ENCODE measurements at places on chromosomes 7 and 10.

GRCh38 chr10:119120413-119120867 lies 16.5 kb downstream of the DENND10 start:
- DNase-seq = no peak

DNA sequence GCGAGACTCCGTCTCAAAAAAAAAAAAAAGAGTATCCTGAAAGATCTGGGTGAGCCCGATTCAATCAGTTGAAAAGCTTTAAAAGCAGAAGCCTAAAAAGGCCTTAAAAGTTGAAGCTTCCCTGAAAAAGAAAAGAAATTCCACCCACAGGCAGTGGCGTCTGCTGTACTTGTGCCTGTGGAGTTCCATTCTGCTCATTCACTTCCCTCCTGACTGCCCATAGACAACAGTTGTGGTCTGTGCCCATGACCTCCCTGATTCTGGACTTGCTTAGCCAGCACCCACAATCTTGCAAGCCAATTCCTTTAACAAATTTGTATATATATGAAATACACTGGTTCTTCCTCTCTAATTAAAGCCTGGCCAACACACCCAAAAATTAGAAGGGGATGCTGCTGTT lies 141.7 kb downstream of the DLG5 start:
- peak; percentile 36 for DNase-seq

DNA sequence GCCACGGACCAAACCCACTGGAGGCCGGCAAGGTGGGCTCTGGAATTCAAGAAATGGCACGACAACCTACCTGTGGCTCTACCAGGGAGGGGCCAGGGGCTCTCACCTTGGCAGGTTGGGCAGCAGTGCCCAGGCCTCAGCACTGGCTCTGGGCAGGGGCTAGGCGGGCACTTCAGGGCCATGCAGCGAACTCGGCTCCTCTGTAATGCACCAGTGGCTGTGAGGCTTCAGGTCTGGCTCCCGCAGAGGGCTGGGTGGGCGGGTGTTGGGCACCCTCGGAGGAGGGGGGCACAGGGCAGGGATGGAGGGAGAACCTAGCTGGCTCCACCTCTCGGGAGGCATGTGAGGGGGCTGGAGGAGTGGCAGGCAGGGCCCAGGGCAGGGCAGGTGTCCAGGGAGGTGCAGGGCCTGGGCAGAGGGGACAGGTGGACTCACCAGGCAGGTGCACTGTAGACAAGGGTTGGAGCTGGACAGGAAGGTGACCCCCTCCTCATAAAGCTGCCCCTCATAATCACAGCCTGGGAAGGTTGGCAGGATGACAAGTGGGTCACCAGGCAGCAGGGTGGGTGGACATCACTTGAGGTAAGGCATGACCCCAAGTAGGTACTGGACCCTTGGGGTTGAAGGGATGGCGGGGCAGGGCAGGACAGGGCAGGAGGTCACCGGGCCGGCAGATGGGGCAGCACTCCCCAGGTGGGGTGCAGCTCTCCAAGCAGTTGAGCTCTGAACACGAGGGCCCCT lies 6.7 kb downstream of the KCP start:
- no peak for DNase-seq

- no peak for DNase-seq
These were observed 5.4 kb downstream of the AKR1B1 start for GRCh38 chr7:134453518-134453917.

GRCh38 chr7:123208793-123209192 lies 9.0 kb upstream of the SLC13A1 start:
- DNase-seq = no peak

DNA sequence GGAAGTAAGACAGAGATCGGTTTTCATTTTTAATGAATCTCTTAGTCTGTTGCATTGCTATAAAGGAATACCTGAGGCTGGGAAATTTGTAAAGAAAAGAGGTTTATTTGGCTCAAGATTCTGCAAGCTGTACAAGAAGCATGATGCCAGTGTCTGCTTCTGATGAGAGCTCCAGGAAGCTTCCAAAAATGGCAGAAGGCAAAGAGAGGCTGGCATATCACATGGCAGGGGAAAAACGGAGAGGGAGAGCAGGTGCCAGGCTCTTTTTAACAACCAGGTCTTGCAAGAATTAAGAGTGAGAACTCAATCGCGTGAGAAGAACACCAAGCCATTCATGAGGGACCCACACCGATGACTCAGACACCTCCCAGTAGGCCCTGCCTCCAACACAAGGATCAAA lies 125.0 kb upstream of the THSD7A start:
- DNase-seq = no peak

DNA sequence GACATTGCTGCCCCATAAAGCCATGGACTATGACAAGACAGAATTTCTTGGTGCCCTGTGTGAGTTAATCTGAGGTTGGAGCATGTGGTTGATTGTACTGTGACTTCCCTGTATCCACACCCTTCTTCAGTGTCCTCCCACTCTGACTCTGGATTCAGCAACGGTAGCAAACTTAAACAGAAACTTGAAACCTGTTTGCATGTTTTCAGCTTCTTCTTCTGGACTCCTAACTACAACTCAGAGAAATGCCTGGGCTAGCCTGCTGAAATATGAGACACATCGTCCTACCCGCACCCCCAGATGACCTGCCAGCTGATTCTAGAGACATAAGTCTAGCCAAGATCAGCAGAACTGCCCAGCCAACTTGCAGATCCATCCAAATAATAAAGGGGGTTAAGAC lies 78.4 kb downstream of the IPMK start:
- no peak for DNase-seq

- DNase-seq = no peak
These were observed 3.0 kb upstream of the HOXA2 start for GRCh38 chr7:27105301-27106031.

DNA sequence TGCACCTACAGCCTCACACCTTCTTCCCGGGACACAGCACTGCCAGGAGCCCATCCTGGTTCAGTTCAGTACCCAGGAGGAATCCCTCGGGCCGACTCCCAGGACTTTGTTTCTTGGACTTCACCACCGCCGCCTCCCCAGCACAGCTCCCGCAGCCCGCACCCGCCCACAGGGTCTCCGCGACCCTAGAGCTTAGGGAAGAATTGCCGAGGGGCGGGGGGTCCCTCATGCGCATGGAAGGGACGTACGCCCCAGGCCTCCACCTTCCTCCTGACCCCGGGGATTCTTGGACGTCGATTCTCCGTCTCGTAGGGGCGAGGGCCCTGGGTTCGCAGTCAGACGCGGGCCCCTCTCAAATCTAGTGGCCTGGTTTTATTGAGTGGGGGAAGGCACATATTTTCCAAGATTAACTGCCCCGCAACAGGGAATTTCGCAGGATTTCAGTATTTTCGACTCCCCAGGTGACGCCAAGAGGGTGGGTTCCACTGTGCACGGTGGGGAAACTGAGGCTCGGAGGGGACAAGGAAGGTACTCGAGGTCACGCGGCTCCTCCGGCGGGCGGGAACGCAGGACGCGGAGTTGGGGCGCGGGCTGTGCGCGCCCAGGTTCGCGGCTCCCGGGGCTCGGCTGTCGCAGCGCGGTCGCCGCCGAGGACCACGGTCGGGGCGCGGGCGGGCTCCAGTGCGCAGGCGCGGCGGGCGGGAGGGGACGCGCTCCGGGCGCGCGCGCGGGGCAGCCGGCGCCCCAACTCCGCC lies at the start of gene ADCY1:
TSS of gene ADCY1 (plus strand) at position 708 of the 755 bp plus-strand sequence. CDS start 176 bp downstream, outside the sequence.
- DNase-seq = peak; percentile 25

GRCh38 chr7:106893591-106893990 lies 28.5 kb downstream of the PIK3CG start:
- no peak for DNase-seq

DNA sequence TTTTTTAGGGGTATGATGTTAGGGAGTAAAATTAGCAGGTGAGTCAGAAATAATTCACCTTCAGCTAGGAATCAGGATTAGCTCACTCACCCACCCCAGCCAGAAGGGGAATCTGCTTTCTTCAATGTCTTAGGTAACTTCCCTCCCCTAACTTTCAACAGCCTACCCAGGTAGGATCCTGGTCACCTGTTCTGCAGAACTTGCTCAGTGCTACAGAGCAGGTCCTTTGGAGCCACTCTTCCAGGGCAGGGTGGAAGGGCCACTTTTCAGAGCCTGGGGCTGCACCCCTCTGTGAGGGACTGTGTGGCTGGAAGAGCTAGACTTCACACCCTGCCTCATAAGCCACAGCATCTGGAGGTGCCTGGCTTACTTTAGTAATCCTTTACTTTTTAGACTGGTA lies 58.1 kb downstream of the SHH start:
- no peak for DNase-seq

GRCh38 chr7:133480868-133481267 lies 228.0 kb downstream of the EXOC4 start:
- no peak for DNase-seq

DNA sequence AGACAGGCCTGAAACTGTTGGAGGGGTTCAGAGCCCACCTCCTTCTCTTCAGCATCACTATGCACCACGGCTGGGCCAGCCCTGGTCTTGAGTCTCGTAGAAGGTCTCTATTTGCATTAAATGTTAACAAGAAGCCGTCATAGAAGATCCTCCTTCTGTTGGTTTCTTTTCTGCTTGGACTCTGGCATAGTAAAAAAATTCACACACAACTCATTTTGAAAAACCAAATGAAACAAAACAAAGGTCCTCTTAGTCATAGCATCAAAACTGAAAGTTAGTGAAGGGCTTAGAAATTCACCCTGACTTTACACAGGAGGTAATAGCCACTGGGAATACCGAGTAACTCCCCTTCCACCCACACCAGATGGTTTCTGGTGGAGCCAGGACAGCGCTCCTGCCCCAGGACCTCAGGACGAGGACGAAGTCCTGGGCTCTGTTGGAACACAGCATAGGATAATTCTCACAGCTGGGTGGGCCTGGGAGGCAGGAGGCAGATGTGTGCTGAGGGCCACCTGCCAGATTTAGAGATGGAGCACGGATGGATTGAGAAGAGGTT lies 248.4 kb upstream of the KLF6 start:
- no peak for DNase-seq

GRCh38 chr7:120233338-120233737 lies 39.6 kb upstream of the KCND2 start:
- no peak for DNase-seq

GRCh38 chr7:138459413-138460175 lies 465 bp upstream of the TRIM24 start:
- peak; percentile 98 for DNase-seq

DNA sequence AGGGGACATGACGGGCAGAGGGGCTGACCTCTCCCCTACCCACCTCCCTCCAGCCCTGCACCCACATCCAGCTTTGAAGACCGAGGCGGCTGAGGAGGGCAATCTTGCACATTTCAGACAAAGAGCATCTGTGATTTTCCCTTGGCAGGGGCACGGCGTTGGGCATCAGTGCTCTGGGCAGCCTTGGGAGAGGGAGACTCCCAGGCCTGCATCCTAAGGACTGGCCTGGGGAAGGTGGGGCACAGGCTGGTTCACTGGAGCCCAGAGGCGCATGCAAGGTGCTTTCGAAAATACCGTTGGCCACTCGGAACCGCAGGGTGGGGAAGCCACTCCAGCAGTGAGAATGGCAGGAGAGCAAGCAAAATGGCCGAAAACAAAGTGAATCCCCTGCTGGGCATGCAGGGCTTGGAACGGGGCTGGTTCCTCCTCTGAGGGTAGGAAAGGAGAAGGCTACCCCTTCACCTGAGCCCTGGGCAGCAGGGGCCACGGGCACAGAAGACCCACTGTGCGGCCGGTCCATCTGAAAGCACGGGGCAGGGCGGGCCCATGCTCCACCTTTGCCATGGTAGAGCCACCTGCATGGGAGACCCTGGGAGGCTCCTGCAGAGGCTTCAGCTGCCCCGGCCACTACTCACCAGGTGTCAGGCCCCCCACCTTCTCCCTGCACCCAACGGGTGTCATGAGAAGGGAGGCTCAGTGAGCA lies 49.8 kb downstream of the EBF3 start:
- no peak for DNase-seq

DNA sequence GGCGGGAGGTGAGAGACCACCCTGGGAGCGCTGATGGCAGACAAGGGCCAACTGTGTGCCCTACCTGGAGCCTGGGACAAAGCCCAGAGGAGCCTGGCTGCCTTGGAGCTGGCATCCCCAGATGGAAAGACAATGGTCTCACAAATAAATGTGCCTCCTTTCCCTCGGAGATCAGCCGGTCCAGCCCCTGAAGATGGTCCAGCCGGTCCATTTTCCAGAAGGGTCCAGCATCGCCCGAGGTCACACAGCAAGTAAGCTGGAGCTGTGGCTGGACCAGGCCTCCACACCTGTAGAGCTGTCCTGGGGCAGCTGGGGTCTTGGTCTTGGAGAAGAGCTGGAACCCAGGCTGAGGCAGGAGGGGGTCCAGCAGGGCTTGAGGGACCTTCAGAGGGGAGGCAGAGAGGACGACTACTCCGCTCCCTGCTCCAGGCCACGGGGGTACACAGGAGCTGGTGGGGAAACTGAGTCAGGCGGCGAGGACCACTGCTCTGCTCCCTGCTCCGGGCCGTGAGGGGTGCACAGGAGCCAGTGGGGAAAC lies 3.6 kb downstream of the ELFN1 start:
- DNase-seq = no peak

DNA sequence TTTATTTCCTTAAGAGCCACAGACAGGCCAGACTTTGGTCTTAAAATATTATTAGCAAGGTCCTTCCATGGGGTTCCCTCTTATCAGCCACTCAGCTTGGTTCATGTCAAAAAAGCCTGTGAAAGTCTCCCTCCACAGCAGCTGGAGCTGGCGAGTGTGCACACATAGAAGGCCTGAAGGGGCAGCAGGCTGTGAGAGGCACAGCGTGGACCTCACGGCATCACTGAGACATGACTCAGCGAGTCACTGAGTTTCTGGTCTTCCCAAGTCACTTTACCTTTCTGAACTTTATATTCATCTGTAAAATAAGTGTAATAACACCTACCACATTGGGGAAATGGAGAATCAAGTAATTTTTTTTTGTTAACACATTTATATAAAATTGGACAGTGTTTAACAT lies 8.7 kb downstream of the TAF3 start:
- DNase-seq = peak; percentile 40

GRCh38 chr7:101302641-101303101 lies 18.9 kb downstream of the IFT22 start:
- DNase-seq = no peak

- no peak for DNase-seq
These were observed 38.8 kb upstream of the INPP5A start for GRCh38 chr10:132498562-132499366.

DNA sequence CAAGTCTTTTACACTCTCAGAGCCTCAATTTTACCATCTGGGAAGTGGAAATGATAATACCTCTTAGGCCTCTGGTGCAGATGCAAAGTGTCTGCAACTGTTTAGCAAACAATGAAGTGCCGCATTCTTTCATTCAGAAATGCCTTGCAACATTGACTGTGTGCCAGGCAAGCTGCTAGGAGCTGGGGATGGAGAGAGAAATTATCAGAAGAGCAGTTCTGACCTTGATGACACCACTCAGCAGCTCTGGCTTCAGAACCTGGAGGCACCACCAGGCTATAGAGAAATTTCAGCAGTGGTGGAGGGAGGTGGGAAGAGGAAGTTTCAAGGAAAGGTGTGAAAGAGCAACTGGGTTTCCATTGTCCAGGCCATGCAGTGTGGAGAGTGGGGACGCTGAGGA lies 78.1 kb upstream of the HABP2 start:
- DNase-seq = peak; percentile 73

DNA sequence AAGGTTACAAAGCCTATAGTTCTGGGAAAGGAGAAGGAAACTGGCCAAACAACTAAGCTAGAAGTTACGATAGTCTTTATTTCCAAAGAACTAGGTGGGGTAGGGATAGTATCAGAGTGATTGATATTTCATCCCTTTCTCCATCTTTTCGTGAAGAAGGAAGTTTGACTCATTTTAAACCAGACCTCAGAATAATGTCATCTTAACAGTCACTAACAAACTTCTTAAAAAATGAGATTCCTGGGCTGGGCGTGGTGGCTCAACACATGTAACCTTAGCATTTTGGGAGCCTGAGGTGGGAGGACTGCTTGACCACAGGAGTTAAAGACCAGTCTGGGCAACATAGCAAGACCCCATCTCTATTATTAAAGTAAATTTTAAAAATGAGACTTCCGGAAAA lies 69.4 kb downstream of the ARL4A start:
- DNase-seq = peak; percentile 48
